Liver (tissue), 10 donors: ENCODE measurements at places on chromosomes 3 and 15. TPM values are rescaled to one million over a fixed set of nuclear protein-coding genes. Genes with fewer than 3 reads are reported as not detected.

- DNase-seq, result no peak
Observed at GRCh38 chr3:8854656-8855055, 85.2 kb upstream of the OXTR start.

DNA sequence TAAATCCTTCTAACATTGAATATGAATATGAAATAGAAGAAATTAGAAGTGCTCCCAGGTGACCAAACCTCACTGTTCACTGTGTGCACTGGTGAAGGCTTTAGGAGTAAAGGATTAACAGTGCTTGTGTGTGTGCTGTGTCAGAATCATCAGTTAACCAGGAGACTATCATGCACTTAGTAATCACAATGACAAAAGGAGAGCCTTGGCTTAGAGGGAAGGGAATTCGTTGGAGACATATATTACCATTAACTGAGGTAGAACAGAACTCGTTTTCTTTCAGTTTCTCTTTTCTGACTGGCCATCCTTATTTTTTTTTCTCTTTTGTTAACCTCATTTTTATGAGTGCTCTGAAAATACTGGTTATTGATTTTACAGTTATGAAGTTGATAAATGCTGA, 213.3 kb upstream of the GBE1 start:
- no peak for DNase-seq

DNA sequence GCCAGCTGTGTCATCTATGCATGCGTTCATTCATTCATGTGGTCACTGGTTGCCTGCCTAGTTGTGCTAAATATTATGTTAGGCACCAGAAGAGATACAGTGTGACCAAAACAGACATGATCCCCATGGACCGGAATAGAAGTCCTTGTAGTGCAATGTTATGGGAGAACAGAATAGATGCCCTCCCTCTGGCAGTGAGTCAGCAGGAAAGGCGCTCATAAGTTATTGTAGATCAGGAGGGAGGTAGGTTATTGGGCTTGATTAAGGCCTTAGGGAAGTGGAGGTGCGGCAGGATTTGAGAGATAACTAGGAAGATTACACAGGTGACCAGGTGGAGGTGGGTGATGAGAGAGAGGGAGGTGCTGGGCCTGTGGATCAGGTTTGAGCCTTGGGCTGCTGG, 5.2 kb downstream of the MCTP2 start:
- no peak for DNase-seq

GRCh38 chr15:45414215-45414885, 36.0 kb upstream of the GATM start:
- no peak for DNase-seq

DNA sequence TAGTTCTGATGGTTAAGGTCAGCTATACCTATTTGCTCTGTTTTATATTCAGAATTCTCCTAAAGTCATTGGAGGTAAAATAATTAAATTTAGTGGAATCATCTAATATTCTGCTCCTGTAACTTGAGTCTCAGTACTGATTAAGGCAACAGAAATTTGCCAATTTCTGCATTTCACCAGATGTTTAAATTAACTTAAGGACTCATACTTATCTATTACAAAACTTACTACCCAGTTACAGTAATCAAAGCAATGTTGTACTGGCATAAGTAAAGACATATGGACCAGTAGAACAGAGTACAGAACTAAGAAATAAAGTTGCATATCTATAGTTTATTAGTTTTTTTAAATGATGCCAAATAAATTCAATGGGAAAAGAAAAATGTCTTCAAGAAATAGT, 1043.8 kb downstream of the OTOL1 start:
- DNase-seq, result no peak

GRCh38 chr3:61236556-61236955, 14.7 kb downstream of the FHIT start:
- DNase-seq, result no peak

GRCh38 chr3:149428087-149428486, 46.4 kb upstream of the TM4SF4 start:
- DNase-seq, result no peak

- DNase-seq, result no peak
Observed at GRCh38 chr3:190537146-190537545, 23.3 kb downstream of the IL1RAP start.

DNA sequence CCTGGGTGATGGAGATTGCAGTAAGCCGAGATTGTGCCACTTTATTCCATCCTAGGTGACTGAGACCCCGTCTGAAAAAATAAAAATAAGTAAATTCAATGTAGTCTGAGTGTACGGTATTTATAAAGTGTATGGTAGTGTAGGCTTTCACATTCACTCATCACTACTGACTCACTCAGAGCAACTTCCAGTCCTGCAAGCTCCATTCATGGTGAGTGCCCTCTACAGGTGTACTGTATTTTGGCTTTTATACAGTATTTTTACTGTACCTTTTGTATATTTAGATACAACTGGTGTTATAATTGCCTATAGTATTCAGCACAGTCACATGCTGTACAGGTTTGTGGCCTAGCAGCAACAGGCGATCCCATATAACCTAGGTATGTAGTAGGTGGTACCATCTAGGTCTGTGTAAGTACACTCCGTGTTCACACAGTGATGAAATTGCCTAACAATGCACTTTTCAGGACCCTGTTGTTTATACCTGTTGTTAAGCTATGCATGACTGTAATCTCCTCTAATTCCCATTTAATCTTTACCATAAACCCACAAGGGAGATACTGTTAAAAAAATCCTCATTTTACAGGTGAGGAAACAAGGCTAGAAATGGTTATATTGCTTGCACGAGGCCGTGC, 19.3 kb downstream of the CACNA1D start:
- DNase-seq, result no peak

DNA sequence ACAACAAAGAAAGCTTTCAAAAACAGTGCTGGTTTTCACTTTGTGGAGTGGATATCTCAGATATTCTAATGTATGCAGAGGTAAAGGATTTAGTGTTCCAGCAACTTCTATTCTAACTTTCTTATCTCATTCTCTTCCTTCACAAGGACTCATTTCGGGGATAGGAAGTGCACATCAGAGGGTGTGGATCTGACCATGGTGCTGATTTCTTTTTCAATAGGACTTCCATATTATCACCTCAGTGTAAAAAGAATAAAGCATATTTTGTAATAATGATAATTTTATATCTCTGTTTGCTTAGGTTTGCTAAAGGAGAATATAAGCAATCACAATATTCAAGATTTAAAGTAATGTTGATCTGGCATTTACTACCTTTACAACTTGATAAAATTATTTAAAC, 12.5 kb upstream of the CADM2 start:
- DNase-seq, result no peak

- DNase-seq, result no peak
Observed at GRCh38 chr3:133209871-133210550, 171.8 kb downstream of the TMEM108 start.

- DNase-seq, result no peak
Observed at GRCh38 chr3:184467171-184467570, 87.3 kb downstream of the CHRD start.

- DNase-seq, result no peak
Observed at GRCh38 chr15:40085266-40085665, 23.4 kb downstream of the BMF start.

GRCh38 chr15:31502541-31503229, 176.1 kb downstream of the KLF13 start:
- no peak for DNase-seq

- no peak for DNase-seq
Observed at GRCh38 chr15:93073465-93073952, 15.5 kb downstream of the RGMA start.

- no peak for DNase-seq
Observed at GRCh38 chr3:162738784-162739183, 1242.2 kb downstream of the OTOL1 start.

GRCh38 chr3:18830087-18830486, 318.2 kb upstream of the KCNH8 start:
- DNase-seq, result no peak

Gene ARPIN
- 7.2 TPM for total RNA-seq

Gene JAGN1
- 29.3 TPM for total RNA-seq

Gene HMCES
- total RNA-seq, result 18.2 TPM

Gene TM4SF4
- total RNA-seq, result 230 TPM

Gene UTS2B
- not detected for total RNA-seq

Gene ADAMTSL3
- 7.1 TPM for total RNA-seq

Gene ARPP19
- 42.4 TPM for total RNA-seq

Gene PTPRG
- total RNA-seq, result 11.2 TPM

Gene NANOGP8
- total RNA-seq, result not detected

Gene MEIS2
- 12.6 TPM for total RNA-seq
